T-helper 2 cell (primary cell): ENCODE measurements at places on chromosomes 16 and 17.

GRCh38 chr17:76843703-76844484 lies 24.3 kb upstream of the MGAT5B start:
- DNase-seq: no peak

GRCh38 chr17:59893676-59894100 lies 767 bp downstream of the RPS6KB1 start:
- no peak for DNase-seq

- no peak for DNase-seq
These were observed 135.0 kb downstream of the BRIP1 start for GRCh38 chr17:61728297-61728836.

DNA sequence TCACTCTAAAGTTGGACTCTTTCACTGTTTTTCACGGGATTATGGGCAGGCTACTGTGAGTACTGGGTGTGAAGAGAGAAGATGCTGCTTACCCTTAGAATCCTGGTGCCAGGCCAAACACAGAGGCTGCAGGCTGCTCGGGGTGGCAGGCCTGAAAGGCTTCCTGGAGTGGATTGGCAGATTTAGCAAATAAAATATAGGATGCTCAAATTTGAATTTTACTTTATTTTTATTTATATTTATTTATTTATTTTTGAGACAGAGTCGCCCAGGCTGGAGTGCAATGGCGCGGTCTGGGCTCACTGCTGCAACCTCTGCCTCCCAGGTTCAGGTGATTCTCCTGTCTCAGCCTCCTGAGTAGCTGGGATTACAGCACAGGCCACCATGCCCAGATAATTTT lies 14.9 kb upstream of the STAC2 start:
- DNase-seq: no peak

DNA sequence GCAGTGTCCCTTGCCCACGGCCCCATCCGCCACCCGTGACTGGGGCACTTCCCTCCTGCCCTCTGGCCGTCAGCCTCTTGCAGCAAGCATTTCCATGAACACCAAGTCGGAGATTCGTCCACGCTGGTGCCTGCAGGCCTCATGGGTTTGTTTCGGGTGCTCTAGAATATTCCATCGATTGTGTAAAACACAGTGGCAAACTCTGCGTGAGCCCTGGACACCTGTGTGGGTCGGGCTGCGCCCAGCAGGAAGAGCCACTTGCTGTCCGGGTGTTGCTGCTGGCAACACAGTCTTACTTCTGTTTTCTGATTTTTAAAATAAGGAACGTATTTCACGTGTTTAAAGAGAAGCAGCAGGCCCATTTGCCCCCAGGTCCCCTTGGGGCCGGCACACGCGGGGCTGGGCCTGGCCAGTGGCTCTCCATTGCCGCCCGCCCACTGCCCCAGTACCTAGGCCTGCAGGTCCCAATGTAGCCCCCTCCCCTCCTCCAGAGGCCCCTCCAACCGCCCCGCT lies 10.0 kb downstream of the CYBC1 start:
- DNase-seq: no peak

GRCh38 chr17:14775731-14776492 lies 475.0 kb downstream of the HS3ST3B1 start:
- DNase-seq: no peak

DNA sequence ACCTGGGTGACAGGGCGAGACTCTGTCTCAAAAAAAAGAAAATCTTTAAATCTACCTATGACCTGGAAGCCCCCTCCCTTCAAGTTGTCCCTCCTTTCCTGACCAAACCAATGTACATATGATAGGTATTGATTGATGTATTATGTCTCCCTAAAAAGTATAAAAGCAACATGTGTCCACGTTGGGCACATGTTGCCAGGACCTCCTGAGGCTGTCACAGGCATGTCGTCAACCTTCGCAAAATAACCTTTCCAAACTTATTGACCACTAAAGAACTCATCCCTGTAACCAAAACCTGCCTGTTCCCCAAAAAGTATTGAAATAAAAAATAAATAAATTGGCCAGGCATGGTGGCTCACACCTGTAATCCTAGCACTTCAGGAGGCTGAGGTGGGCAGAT lies 4.4 kb downstream of the OXLD1 start:
- DNase-seq: no peak

GRCh38 chr17:43721537-43722268 lies 36.9 kb downstream of the SOST start:
- DNase-seq: no peak

DNA sequence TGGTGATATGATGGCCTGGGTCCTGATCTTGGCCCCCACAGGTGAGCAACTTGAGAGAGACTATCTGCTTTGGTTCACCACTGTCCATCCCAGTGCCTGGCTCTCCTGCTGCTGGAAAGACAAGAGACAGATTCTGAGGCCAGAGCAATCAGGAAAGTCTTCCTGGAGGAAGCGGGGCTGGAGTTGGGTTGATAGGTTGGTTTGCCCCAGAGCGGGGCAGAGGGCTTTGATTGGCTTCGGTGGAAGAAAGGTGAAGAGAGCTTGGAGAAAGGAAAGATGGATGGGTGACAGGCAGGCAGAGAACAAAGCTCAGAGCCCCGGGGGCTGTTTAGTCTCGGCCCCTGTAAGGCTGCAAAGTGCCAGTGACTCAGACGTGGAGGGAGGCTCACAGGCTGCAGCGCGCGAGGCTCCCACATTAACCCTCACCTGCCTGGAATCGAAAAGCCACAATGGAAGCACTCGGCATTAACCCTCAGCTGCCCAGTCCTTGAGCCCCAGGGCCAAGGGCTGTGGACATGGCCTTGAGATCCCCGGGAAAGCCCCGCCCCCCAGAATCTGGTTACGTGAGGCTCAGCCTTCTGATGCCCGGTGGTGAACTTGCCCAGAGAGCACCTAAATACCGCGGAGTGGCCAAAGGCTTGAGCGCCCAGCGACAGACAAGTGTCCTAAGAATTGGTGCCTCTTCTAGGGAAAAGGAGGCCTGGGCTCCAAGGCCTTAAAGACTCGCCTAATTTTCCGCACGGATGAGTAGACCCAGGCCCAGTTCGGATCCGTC lies 996 bp upstream of the CPNE2 start:
- no peak for DNase-seq

DNA sequence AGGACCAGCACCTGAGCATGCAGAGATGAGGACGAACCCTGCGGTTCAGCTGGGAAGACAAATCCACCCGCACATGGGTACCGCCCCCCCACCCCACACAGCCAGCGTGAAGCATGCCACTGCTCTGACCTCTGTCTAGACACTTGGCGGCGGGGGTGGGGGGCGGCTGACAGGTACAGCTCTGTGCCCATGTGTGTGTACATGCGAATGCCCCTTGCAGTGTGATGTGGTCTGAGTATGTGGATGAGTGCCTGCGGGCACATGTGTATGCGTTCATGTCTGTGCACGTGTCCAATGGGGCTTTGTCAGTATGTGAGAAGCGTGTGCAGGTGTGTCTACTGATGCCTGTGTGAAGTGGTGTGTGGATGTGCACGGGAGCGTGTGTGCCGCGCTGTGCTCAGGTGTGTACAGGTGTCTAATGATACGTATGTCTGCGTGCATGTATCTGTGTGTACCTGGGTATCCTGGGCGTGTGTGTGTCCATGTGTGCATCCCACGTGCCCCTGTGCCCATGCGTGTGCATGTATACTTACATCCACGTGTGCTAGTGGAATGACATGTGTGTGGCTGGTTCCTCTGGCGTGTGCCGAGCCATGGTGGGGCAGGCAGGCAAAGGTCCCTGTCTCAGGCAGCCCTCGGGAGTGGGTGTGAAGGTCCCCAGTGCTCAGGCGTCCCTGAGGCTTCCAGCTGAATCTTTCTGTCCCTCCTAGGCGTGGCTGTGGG lies 636 bp upstream of the RAP1GAP2 start:
- no peak for DNase-seq

GRCh38 chr17:82957469-82957795 lies 117.6 kb upstream of the ZNF750 start:
- DNase-seq: no peak

DNA sequence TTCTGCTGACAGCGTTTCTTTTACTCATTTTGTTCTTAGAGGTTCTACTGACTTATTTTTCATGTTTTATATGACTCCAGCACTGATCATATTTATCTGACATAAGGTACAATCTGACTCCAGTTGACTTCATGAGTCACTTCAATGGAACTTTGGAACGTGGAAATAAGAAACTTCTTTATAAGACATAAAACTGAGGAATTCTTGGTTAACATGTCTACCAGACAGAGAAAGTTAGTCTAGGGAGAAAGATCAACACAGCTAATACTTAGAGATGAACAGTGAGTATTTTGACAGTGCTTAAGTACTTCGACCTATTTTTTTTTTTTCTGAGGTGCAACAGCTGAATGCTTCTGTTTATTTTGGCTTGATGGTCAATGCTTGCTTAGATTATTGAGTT lies 679.5 kb downstream of the KCNJ2 start:
- DNase-seq: no peak

DNA sequence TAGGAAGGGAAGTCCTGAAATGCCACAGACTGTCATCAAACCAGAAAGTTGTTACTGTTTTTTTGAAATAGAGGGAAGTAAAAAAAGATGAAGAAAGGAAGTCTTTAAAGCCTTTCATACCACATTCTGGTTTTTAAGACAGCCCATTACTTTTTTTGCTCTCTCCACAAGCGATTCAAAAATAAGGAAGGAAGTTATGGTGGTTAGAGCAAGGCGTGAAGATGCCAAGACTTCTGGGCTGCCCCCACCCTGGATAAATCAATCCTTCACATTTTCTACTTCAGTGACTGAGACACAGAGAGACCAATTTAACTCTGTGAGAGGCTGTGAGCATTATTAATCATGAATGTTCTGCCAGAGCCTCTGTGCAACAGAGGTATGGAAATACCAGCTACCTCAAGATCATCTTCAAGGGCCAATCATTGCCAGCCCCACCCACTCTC lies 82.3 kb upstream of the BCAR1 start:
- DNase-seq: no peak

- DNase-seq: no peak
These were observed 247.0 kb downstream of the GSG1L start for GRCh38 chr16:27816561-27816960.

DNA sequence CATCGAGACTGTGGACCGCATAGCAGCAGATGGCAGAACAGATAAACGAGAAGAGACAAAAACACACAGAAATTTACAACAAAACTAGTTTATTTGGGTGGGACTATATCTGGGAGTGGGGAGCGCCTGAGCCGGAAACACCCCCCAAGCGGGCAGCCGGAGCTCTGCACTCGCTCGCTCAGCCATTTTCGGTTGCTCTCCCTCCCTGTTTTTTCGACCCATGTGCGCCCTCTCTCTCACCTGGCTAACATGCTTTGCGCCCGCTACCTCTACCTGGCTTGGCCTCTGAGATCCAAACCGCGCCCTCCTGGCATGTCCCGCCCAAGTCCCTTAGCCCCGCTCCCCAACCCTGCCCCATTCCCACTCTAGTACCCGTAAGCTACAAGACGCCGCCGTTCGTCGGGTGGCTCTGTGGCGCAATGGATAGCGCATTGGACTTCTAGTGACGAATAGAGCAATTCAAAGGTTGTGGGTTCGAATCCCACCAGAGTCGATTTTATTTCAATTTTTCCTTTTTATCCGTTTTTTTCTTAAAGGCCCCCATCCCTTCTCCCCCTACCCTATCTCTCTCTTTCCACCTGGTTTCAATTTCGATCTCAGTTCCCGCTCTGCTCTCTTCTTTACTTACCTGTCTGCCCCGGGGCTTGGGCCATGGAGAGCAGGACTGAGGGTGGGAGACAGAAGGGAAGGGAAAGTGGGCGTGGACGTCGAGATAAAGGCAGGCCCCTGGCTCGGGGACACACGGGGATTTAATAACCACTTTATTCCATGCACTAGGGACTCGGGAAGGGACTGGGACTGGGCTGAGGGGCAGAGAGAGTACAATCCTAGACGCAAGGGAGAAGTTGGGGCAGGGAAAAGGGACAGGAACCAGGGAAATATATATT lies 2.4 kb upstream of the ALOXE3 start:
- DNase-seq: no peak

- no peak for DNase-seq
These were observed 58.3 kb downstream of the B9D1 start for GRCh38 chr17:19304209-19304608.

DNA sequence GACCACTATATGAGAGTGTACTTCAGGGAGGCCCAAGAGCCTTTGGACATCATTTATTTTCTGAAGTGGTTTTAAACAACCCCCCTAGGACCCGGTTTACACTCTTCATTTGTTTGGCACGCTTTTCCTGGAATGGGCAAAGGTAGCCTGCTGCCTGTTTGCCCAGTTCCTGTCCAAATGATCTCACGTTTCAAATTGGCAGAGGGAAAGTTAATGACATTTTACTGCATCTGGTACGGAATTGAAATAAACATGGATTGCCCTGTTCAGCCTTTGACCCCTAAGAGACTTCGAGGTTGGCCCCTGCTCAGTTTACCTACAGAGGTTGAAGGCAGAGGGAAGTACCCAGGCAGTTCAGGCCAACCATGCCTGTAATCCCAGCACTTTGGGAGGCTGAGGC lies 5.8 kb upstream of the RPRML start:
- no peak for DNase-seq

- DNase-seq: peak; percentile 62
These were observed 3.9 kb upstream of the KRT28 start for GRCh38 chr17:40803617-40804082.

DNA sequence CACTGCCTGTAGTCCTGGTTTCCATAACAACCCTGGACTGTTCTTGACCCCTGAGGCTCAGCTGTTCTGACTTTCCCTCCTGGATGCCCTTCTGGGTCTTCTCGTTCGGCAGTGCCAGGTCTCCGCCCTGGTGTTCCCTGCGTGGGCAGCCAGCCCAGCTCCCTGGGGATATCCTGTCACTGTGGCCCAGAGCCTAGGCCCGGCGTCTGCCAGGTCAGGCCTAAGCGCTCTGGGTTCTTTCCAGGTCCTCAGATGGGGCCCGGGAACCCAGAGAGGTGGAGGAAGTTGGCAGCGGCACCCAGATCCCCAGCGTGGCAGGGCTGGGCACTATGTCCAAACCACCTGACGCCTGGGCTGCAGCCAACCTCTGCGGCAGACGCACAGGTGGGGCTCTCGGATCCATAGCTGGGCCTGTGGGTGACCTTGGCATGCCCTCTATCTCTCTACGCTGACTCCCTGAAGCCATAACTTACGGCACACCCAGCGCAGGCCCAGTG lies 12.5 kb upstream of the ATP2A3 start:
- no peak for DNase-seq

DNA sequence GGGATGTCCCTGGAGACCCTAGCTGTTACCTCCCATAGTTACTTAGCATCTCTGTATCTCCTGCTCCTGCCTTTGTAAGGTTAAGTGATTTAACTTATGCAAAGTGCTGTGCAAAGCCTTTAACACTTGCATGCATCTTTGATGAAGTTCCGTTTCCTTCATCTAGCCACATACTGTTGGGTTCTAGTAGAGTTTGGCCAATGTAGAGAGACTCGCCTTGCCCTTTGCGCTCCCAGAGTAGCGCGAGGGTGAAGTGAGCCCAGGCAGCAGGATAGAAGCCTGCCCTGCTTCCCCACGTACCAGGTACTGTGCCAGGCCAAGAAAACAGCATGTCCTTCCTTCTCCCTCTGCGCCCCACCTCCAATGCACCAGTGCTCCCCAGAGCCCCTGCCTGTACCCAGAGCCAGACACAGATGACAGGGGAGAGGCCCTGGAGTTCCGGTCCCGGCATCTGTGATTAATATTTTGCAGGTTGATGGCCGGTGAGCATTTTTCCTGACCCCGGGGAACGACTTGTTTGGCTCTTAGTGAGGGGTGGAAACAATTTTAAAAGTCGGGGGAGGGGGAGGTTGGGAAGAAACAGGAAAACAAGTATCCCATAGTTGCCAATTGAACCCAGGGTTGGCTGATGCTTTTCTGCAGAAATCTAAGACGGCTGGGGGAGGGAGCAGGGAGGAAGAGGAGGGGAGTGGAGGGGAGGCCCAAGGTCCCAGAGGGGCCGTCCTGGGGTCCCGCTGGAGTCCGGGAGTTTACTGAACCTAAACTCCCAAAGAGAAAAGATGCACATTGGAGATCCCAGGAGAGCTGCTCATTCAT lies 13.1 kb upstream of the CDC42EP4 start:
- DNase-seq: no peak
